ENCODE measurements at places on chromosomes 1 and 21.

DNA sequence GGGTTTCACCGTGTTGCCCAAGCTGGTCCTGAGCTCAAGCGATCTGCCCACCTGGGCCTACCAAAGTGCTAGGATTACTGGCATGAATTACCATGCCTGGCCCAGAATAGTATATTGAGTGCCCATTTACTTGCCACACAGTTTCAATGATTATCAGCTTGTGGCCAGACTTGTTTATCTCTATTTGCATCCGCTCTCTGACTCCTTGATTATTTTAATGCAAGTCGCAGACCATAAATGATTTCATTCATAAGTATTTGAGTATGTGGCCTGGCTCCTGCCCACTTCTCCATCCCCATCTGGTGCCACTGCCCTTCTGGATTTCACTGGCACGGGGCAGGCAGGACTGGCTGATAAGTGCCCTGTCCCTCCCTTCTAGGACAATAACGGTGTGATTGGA lies 18.2 kb upstream of the TRNAU1AP start:
- no peak for DNase-seq

- no peak for DNase-seq
These were observed 71.5 kb upstream of the RGS4 start for GRCh38 chr1:162997499-162998285.

- DNase-seq = no peak
These were observed 23.2 kb downstream of the SLC44A5 start for GRCh38 chr1:75587692-75588091.

DNA sequence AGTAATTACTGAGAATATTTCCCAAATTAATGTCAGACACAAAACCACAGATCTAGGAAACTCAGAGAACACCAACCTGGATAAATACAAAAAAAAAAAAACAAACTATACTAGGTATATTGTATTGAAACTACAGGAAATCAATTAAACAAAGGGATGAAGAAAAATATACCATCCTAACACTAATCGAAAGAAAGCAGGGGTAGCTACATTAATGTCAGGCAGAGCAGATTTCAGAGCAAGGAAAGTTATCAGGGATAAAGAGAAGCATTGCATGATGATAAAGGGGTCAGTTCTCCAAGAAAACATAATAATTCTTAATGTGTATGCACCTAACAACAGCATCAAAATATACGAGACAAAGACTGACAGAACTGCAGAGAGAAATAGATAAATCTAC lies 89.9 kb downstream of the TOMM20 start:
- DNase-seq = no peak

GRCh38 chr1:234373064-234373958 lies at the start of gene COA6:
Gene COA6 (plus strand): TSS chr1:234373456. CDS start chr1:234373467, 11 bp downstream.
- DNase-seq = peak; percentile 78

DNA sequence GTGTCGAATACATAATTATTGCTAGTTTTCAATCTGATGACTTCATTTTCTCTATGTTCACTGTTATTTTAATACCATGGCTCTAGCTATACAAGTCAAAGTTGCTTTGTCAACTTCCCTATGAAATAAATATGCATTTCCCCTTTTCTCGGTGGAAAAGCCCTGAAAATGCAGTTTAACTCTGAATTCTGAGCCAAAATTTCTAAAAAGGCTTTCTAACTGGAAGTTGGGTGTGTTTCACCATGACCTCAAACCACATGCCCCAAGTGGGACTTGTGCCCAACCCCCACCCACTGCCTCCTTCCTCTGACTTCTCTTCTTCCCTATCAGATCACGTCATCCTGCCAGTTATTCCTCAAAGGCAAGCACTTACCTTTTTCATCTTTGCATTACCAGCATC lies 8.9 kb downstream of the MKNK1 start:
- DNase-seq = no peak
